ENCODE measurements at places on chromosomes 5 and 9.

GRCh38 chr5:55986931-55987330, 7.8 kb downstream of the IL6ST start:
- DNase-seq = no peak

- DNase-seq = no peak
These were observed 396.3 kb downstream of the PDE4D start for GRCh38 chr5:59497207-59497606.

GRCh38 chr9:35790385-35791296, 750 bp upstream of the NPR2 start:
- no peak for DNase-seq

- DNase-seq = no peak
These were observed 35.9 kb downstream of the FBXW2 start for GRCh38 chr9:120757026-120757913.

GRCh38 chr9:120875954-120876841, 790 bp downstream of the PHF19 start:
- no peak for DNase-seq

- no peak for DNase-seq
These were observed 11.6 kb downstream of the C9orf72 start for GRCh38 chr9:27561685-27562084.

- no peak for DNase-seq
These were observed 33.0 kb downstream of the ELOVL7 start for GRCh38 chr5:60811105-60811504.

DNA sequence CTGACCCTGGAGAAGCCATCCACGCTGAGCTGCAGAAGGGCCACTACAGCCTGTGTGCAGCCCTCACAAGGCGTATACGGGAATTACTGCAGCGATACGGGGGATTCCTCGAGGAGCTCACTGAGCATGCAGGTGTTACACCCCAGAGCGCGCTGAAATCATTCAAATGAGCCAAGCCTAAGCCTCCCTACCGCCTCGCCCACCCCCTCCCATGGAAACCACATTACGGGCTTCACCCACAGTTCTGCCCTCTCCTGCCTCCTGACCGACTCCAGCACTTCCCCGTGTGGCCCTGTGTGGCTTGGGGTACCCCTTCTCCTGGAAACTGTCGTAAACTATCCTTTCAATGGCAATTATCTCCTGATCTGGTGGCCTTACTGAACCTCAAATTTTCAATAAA, 13.3 kb downstream of the SURF6 start:
- DNase-seq = no peak

GRCh38 chr9:108209132-108209685, 646.6 kb downstream of the ACTL7B start:
- no peak for DNase-seq

DNA sequence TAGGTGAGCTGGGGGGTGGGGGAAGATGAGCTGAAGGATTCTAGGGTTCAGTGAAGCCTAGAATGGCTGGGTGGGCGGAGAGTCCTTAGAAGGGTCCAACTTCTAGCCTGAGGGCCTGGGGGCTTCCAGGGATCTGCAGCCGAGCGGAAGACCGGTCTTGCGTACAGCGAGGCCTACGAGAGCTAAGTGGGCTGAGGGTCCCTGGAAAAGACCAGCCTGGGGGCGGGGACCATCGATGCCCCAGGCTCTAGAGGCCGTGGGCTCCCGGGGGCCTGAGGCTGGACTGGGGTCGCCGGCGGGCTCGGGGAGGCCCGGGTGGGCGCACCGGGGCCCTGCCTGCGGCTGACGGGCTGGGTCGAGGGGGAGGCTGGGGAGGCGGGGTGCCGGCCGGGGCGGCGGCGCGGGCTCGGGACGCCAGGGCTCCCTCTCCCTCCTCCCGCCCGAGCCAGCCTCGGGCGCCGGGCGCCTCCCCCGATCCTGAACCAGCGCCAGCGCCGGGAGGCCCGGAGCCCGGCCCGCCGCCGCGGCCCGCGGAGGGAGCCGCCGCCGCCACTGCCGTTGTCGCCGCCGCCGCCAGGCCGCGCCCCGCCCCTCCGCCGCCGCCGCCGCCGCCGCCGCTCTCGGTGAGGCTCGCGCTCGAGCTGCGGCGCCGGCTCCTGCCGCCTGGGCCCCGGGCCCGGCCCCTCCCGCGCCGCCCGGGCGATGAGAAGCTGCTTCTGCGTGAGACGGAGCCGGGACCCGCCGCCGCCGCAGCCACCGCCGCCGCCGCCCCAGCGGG, at the start of gene MVB12B:
TSS of gene MVB12B (plus strand) at position 602 of the 778 bp plus-strand sequence. CDS start at position 703, 101 bp downstream.
- DNase-seq = peak; percentile 10

DNA sequence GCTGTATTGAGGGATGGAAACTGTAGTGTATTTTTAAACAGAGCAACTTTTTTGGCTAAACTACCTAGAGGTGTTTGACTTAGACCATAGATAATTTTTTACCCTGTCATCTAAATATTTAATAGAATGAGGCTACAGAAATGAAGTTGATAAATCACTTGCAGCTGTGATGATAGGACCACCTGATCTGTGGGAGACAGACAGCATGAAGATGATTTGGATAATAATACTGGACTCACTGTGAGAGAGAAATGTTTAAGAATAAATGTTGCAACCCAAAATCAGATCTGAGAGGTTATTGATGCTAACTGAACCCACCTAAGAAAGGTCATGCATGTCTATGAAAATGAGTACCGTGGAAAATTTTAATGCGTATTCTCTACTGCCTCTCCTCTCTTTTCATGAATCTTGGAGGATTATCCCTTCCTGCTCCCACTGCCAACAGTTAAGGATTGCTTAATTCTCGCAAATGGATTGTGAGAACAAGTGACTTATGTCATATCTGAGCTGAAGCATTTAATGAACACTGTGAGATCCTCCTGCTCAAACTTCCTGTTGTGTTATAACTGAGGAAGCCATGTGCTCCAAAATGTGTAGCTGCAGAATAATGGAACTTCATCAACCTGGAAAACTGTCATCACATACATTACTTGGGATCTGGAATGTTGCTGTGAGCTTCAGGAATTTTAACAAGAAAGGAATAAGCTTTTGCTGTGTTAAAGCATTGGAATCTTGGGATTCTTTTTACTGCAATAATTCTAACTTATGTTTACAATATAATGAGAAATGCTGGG, 617.9 kb upstream of the CDH18 start:
- no peak for DNase-seq

DNA sequence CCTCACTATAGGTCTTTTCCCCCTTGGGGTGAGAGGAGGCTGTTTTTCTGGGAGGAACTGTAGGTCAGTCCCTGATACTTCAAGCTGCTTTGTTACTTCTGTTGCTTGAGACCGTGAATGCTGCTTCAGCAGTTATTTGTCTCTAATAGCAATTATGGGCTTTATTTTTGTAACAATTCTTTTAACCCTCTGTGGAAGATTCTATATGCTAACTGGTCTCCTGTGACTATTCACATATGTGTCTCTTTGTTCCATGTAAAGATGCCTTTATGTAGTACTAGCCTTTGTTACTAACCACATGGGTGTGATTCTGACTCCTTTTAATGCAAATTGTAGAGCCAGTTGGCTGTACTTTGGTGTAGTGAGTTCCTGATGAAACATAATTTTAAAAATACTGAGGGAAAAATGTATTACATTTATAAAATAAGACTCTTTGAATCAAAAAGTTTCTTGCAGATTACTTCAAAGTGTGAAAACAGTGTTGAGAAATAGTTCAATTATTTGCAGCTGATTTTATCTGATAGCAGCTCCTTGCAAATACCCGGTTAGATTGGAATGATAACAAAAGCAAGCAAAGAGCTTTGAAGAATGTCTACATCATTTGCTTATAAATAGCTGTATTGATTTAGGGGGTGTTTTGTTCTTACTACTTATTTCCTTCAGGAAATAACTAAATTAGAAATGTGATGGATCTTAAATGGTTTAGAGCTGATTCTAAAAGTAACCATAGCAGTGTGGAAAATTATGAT, 46.6 kb downstream of the ANGPTL2 start:
- DNase-seq = no peak

- DNase-seq = no peak
These were observed 706.4 kb downstream of the SEMA5A start for GRCh38 chr5:8839361-8840055.

- no peak for DNase-seq
These were observed 97.3 kb upstream of the GOLGA1 start for GRCh38 chr9:125038166-125038565.

DNA sequence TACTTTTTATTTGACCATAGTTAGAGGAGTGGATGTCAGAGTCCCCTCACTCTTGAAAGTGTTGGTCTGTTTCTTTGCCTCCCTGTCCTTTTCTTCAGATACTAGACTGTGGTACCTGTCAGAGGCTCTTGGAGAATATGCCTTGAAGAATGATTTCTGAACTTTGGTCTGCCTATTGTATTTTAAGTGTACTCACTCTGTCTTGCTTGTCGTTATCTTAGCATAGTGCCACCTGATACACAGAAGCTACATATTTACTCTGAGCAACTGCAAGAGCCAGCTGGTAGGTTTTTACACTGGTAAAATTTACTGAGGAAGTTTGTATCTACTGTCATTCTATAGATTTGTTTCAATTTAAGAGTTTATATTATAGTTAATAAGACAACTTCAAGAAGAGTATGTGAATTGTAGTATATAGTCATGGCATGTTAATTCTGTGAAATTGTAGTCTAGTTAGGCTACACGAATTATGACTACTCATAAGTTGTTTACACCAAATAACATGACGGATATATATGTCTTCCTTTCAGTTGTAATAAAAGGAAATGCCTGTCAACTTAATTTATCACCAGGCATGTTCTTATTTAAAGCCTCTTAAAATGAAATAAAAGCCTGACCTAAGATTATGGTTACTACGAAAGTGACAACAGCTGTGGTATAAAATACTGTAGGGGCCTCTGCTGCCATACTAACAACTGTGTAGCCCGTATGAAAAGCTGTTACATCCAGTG, 201.7 kb downstream of the KDM4C start:
- no peak for DNase-seq

DNA sequence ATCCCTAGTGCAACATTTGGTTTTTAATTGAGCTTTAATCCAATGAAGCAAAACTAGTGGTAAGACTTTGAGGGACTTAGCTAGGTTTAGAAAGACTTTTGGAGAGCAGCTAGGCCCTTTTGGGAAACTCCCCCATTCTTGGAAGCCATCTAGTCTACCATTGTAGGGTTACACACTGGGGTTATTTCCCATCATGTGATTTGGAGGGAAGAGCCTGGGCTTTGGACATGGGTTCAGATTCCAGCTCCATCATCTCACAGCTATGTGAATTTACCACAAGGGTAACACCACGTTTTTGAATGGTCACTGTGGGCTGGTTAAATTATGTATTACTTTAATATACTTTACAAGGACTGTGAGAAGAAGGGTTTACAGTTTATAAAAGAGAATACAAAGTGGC, 18.3 kb upstream of the TNFSF15 start:
- DNase-seq = no peak

GRCh38 chr5:7094626-7095025, 301.3 kb upstream of the ADCY2 start:
- no peak for DNase-seq

- DNase-seq = no peak
These were observed 44.1 kb upstream of the IL17B start for GRCh38 chr5:149423049-149423793.

GRCh38 chr5:124537107-124537506, 209.3 kb downstream of the ZNF608 start:
- DNase-seq = no peak

GRCh38 chr5:170882345-170882744, 20.5 kb downstream of the RANBP17 start:
- DNase-seq = no peak

GRCh38 chr9:17135295-17136160, 688 bp downstream of the CNTLN start:
- peak; percentile 49 for DNase-seq

GRCh38 chr9:130332384-130332926, 66.9 kb downstream of the HMCN2 start:
- DNase-seq = no peak

DNA sequence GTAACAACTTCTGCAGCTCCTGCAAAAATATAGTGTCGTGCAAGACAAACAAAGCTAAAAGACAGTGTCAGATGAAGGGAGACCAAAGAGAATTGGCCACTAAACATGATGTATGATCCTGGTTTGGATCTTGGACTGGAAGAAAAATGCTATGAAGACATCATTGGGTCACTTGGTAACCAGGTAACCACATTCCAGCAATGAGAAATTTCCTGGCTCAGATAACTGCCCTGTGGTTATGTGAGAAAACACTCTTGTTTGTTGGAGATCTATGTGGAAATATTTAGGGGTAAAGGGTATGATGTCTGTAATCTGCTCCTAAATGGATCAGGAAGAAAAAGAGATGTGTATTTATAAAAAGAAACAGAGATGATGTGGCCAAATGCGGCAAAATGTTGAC, 45.5 kb upstream of the ANKRD33B start:
- no peak for DNase-seq

GRCh38 chr5:103674739-103675138, 112.2 kb upstream of the NUDT12 start:
- DNase-seq = no peak

GRCh38 chr5:124685404-124685930, 61.0 kb downstream of the ZNF608 start:
- DNase-seq = no peak

DNA sequence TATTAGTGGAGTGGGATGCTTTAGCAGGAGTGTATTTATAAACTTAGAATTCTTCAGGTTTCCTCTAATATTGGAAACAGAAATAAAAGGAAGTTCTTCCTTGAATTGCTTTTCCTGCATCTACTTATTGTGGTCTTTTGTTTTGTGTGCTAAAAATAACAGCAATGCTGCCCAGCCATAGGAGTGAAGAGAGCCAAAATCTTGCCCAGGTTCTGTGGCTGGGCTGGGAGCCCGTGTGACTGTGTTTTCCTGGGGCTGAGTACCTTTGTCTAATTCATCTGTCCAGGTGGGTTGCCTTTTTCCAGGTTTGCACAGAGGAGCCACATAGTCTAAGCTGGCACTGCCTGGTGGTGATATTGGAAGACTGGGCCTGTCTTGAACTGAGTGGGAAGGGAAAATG, 179.7 kb upstream of the ADAMTSL1 start:
- no peak for DNase-seq

GRCh38 chr5:54390539-54391031, 64.9 kb upstream of the HSPB3 start:
- no peak for DNase-seq

Measured in NCI-H187 (cell line).